ENCODE measurements at places on chromosomes 7 and 10. TPM values are rescaled to one million over a fixed set of nuclear protein-coding genes. Genes with fewer than 3 reads are reported as not detected.

The NDUFB8 gene
- total RNA-seq, result 169 TPM

The SMC3 gene
- 39.8 TPM for total RNA-seq

The ZNF736 gene
- total RNA-seq, result not detected

The NYAP1 gene
- 0.89 TPM for total RNA-seq

The SPDYE2 gene
- not detected for total RNA-seq

The CLRN3 gene
- not detected for total RNA-seq

The ADARB2 gene
- total RNA-seq, result 35.0 TPM

The ELN gene
- total RNA-seq, result 13.3 TPM

The PIP gene
- total RNA-seq, result not detected

DNA sequence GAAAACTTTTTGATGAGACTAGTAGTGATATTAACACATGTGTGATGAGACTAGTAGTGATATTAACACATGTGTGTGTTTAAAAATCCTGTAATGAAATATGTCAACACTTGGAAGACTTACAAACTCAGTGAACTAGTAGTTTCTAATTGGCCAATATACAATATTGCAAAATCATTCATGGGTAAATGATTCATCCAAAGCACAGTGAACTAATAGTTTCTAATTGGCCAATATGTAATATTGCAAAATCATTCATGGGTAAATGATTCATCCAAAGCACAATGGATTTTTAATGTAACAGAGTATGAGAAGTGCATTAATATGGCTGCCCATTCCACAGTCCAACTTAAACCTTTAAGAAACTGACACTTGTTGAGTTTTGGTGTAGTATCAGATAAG lies 77.8 kb downstream of the ATAD1 start:
- peaks cover 8% of the 10 kb centered on the region for H3K36me3 ChIP-seq
- no peak for DNase-seq
- peaks cover 5% of the 10 kb centered on the region for H3K4me1 ChIP-seq
- H3K27ac ChIP-seq, result no peak overlapping the region
- no peak overlapping the region for H3K4me3 ChIP-seq

GRCh38 chr10:116237970-116238369 lies 35.0 kb downstream of the GFRA1 start:
- no peak overlapping the region for H3K4me3 ChIP-seq
- no peaks in the 10 kb centered on the region for H3K36me3 ChIP-seq
- peaks cover 15% of the 10 kb centered on the region for H3K4me1 ChIP-seq
- no peaks in the 10 kb centered on the region for H3K27me3 ChIP-seq

- peaks cover 7% of the 10 kb centered on the region for H3K4me1 ChIP-seq
- H3K27ac ChIP-seq, result no peak overlapping the region
- no peaks in the 10 kb centered on the region for H3K27me3 ChIP-seq
- H3K4me3 ChIP-seq, result no peak overlapping the region
- no peaks in the 10 kb centered on the region for H3K36me3 ChIP-seq
Measured at GRCh38 chr10:94005050-94005449, 11.3 kb downstream of the PLCE1 start.

- no peak overlapping the region for H3K27ac ChIP-seq
- H3K4me1 ChIP-seq, result peaks cover 16% of the 10 kb centered on the region
- no peaks in the 10 kb centered on the region for H3K27me3 ChIP-seq
- peaks cover 4% of the 10 kb centered on the region for H3K36me3 ChIP-seq
- no peak overlapping the region for H3K4me3 ChIP-seq
Measured at GRCh38 chr10:21810582-21811244, 192.8 kb downstream of the DNAJC1 start.

DNA sequence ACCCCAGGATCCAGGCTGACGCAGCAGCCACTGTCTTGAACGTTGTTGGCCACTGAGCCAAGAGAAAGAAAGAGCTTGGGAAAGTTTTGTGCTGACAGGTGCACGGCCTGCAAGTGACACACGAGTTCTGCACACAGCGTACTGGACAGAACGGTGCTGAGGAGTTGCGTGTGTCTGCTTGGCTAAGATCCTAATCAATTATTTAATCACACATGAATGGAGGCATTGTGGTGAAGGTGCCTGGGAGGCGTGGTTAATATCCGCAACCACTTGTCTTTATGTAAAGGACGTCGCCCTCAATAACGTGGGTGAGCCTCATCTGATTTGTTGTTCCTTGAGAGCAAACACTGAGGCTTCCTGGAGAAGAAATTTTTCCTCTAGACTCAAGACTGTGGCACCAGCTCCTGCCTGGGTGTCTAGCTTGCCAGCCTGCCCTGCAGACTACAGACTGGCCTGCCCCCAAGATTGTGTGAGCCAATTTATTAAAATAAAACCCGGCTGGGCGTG lies 16.6 kb upstream of the GNA12 start:
- DNase-seq, result no peak
- H3K36me3 ChIP-seq, result no peaks in the 10 kb centered on the region
- no peak overlapping the region for H3K4me3 ChIP-seq
- no peak overlapping the region for H3K27ac ChIP-seq
- H3K4me1 ChIP-seq, result peaks cover 25% of the 10 kb centered on the region

- peaks cover 31% of the 10 kb centered on the region for H3K4me1 ChIP-seq
- H3K4me3 ChIP-seq, result no peak overlapping the region
- peaks cover 29% of the 10 kb centered on the region for H3K36me3 ChIP-seq
- DNase-seq, result no peak
- H3K27ac ChIP-seq, result peak overlapping the region; percentile 52
Measured at GRCh38 chr10:95234951-95235350, 40.9 kb downstream of the ACSM6 start.

DNA sequence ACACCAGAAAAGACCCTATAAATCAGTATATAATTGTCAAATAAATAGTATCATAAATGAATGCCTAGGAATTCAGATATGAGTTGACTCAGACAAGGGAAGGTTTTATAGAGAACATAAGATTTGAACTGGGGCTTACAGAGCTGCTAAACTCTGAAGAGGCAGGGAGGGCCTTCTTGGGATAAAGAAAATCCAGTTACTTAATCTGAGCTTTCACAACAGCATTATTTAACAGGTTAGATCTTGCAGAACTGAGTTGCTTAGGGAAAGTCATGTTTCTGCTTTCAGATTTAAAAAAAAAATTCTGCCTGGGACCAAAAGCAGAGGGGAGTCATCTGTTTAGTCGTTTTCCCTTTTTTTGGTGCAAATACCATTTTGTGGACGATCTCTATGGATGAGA lies 594.8 kb upstream of the FZD8 start:
- no peak overlapping the region for H3K4me3 ChIP-seq
- no peaks in the 10 kb centered on the region for H3K36me3 ChIP-seq
- H3K4me1 ChIP-seq, result no peaks in the 10 kb centered on the region
- H3K27me3 ChIP-seq, result no peaks in the 10 kb centered on the region
- DNase-seq, result no peak
- H3K27ac ChIP-seq, result no peak overlapping the region

DNA sequence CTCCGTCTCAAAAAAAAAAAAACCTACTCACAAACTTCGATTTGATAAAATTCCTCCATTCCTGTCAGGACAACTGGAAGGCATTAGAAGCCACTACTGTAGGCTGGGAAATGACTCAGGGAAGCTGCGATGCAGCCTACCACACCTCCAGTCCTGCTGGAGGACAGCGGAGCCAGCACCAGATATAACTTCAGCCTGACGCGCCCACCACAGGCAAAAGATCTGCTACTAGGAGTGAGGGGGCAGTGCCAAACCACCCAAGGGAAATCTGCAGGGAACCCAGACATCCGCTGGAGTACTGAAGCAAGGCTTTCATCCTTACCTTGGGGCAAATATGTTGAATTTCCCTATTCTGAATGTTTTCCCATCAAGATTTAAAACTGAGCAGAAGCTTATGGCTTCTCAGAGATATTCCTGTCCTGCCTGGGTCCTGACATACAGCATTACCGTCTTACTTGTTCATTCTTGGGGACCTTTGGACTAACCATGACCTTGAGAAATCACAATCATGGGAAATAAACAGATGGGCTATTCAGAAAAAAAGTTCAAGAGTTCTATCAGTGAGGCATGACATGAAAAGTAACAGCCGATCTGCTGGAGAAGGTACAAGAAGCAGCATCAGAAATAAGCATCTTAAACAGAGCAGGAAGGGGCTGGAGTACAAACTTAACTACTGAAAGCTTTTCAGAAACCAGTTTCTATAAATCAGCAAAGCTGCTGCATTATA lies 20.4 kb downstream of the BCCIP start:
- no peak for DNase-seq
- H3K27ac ChIP-seq, result no peak overlapping the region
- no peak overlapping the region for H3K4me3 ChIP-seq

GRCh38 chr7:123881300-123881699 lies 36.3 kb downstream of the HYAL4 start:
- H3K27me3 ChIP-seq, result peaks cover 3% of the 10 kb centered on the region
- H3K27ac ChIP-seq, result no peak overlapping the region
- no peak for DNase-seq
- no peaks in the 10 kb centered on the region for H3K36me3 ChIP-seq

DNA sequence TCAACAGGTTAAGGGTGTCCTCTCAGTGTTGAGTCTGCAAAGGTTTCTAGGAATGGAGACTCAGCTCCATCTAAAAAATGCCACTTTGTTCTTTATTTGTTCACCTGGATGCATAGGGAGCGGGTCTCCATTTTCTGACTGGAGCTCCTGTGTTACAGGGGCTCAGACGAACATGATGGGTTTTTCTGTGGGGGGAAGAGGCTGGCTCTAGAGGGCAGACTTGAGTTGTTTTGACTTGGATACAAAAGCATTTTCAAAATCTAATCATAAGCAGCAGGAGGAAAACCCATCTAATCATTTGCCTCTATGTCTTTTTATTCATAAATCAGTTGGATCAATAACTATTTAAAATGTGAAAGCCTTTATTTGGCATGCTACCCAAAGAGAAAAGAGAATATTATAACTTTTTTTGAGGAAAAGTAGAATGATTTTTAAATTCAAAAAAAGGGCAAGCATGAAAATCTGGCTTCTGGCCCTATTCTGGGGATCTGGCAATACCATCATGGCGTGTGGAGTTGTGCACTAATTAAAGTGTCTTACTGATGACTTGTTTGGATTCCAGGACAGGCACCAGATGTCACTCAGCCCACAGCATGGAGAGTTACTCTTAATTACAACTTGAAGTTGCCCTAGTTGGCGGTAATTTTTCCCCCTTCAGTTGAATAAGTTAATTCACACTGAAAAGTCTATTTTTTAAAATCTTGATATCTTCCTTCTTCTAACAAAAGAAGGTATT lies 594.9 kb downstream of the REEP3 start:
- peaks cover 23% of the 10 kb centered on the region for H3K4me1 ChIP-seq
- H3K27me3 ChIP-seq, result no peaks in the 10 kb centered on the region
- no peak for DNase-seq
- no peak overlapping the region for H3K27ac ChIP-seq
- no peaks in the 10 kb centered on the region for H3K36me3 ChIP-seq
- no peak overlapping the region for H3K4me3 ChIP-seq

DNA sequence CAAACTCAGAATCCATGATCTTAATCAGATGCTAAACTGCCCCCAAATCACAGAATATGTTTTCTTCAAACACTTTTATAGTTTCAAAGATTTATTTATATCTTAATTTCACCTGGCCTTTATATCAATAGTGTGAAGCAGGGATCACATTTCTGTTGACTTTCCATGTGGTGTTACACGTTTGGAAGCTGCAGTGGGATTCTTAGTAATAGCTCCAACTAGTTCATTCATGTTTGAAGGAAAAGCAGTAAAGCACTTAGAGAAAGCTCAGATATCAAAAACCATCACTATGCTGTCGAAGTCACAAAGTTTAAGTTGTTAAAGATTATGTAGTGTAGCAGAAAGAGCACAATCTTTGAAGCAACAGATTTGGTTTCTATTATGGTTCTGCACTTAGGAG lies 16.8 kb downstream of the ENO4 start:
- H3K27ac ChIP-seq, result no peak overlapping the region
- H3K27me3 ChIP-seq, result peaks cover 7% of the 10 kb centered on the region
- no peaks in the 10 kb centered on the region for H3K36me3 ChIP-seq
- H3K4me3 ChIP-seq, result no peak overlapping the region

DNA sequence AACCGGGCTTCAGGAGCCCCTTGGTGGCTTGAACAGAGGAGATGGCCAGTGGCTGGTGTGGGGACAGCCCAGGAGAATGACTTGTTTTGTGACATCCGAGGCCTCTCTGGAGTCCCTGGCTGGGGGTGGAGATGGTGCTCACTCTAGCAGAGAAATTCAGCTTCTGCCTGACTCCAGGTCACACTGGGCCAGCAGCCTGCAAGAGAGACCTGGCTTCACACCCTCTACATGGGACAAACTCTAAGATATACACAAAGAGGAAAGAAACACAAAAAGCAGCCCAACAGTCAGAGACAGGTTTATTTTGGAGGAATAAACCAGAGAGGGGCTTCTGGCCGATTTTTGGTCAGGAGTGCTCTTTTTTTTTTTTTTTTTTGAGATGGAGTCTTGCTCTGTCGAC lies 132.8 kb downstream of the ELFN1 start:
- no peaks in the 10 kb centered on the region for H3K36me3 ChIP-seq
- H3K27ac ChIP-seq, result no peak overlapping the region
- H3K4me1 ChIP-seq, result no peaks in the 10 kb centered on the region
- H3K4me3 ChIP-seq, result no peak overlapping the region
- peak; percentile 62 for DNase-seq

GRCh38 chr10:2262878-2263277 lies 525.6 kb upstream of the ADARB2 start:
- H3K27ac ChIP-seq, result no peak overlapping the region
- no peak overlapping the region for H3K4me3 ChIP-seq
- H3K4me1 ChIP-seq, result peaks cover 3% of the 10 kb centered on the region
- H3K36me3 ChIP-seq, result peaks cover 3% of the 10 kb centered on the region
- peaks cover 20% of the 10 kb centered on the region for H3K27me3 ChIP-seq

DNA sequence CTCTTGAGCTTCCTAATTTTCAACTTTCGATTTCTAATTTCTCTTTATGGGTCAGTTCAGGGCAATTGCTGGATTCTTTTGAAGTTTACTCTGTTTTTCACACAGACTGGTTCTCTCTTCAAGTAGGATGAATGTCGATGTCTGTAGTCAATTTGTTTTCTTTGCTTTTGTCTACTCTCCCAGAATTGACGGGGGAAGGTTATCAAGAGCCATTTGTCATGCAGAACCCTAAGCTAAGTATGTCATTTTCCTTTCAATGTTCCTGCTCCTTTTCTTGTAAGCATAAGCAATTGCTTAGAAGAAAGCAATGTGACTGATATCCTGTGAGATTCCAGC lies 53.7 kb downstream of the SLC39A12 start:
- H3K4me3 ChIP-seq, result peak overlapping the region; percentile 28
- peaks cover 7% of the 10 kb centered on the region for H3K27me3 ChIP-seq
- H3K27ac ChIP-seq, result peak overlapping the region; percentile 54
- H3K4me1 ChIP-seq, result peaks cover 40% of the 10 kb centered on the region

DNA sequence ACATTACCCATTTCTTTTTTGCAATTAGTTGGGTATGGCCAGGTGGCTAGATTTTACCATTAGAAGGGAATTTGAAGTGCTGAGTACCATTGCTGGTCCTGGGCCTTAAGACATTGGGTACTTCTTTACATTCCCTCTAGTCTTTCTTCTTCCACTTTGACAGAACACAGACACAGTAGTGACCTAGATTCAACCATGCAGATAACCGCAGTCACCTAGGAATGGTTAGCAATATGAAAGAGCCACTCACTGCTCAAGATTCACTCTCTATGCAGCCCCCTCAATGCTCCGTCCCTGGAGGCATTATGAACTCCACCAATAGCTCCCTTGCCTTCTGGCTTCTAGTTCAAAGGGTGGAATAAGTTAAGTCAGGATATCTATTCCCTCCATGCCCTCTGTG lies 16.2 kb upstream of the PON1 start:
- H3K27me3 ChIP-seq, result peaks cover 12% of the 10 kb centered on the region
- DNase-seq, result no peak
- no peaks in the 10 kb centered on the region for H3K36me3 ChIP-seq
- no peak overlapping the region for H3K27ac ChIP-seq

GRCh38 chr10:90171014-90171722 lies 469.8 kb downstream of the KIF20B start:
- H3K36me3 ChIP-seq, result no peaks in the 10 kb centered on the region
- H3K27me3 ChIP-seq, result peaks cover 3% of the 10 kb centered on the region
- no peak for DNase-seq
- no peak overlapping the region for H3K4me3 ChIP-seq
- no peaks in the 10 kb centered on the region for H3K4me1 ChIP-seq

GRCh38 chr10:81984428-81984827 lies 109.4 kb downstream of the NRG3 start:
- H3K36me3 ChIP-seq, result no peaks in the 10 kb centered on the region
- no peak overlapping the region for H3K4me3 ChIP-seq
- H3K4me1 ChIP-seq, result no peaks in the 10 kb centered on the region
- no peak for DNase-seq
- no peaks in the 10 kb centered on the region for H3K27me3 ChIP-seq
